ENCODE measurements at places on chromosomes 4 and X.

- no peak for DNase-seq
Measured at GRCh38 chr4:77248805-77249204, 91.8 kb downstream of the CCNG2 start.

DNA sequence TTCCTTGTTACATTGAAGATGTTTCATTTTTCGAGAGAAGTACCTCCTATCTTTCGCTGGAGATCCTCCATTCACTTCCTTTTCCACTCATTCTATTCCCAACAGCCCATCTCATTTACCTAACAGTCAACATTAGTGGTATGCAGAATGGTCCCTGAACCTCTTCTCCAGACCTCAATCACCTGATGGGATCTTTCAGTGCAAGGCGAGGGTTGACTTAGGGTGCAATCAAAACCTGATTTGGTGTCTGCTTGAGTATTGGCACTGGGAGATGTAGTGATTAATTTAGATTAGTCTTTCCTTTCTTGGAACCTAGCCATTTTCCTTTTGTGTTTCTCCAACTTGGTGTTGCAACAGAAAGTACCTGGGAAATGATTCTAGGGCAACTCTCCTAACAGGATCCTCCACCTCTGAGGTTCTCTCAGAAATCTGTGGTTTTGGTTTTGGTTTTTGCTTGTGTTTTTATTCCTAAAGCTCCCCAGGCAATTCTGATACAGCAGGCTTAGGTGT is 18.4 kb downstream of the DDX3X start:
- DNase-seq = no peak

DNA sequence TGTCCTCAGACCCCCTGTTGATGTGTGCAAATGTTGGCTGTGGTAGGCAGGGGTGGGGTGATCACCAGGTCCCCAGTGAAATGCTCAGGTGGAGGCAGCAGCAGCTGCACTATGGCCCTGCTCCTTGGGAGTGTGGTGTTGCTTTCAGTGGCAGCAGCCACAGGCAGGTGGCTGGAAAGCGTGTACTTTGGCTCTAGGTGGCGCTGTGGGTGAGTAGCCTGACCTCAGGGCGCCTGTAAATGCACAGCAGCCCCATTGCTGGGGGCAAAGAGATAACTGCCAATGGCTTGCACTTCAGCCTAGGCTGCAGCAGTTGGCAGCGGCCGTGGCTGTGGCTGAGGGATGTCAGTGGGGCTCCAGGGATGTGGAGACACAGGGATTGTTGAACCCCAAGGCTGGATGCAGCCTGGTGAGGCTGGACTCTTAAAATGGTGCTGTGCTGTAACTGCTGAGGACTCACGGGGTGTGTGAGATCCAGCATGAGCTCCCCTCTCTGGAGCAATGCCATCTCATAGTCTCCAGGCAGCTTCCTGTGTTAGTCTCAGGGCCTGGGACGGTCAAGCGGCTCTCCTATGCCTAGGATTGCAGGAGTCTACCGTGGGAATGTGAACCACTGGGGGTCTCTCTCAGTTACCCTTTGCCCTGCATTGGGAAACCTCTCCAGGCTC is 421.7 kb upstream of the HTR2C start:
- DNase-seq = no peak

DNA sequence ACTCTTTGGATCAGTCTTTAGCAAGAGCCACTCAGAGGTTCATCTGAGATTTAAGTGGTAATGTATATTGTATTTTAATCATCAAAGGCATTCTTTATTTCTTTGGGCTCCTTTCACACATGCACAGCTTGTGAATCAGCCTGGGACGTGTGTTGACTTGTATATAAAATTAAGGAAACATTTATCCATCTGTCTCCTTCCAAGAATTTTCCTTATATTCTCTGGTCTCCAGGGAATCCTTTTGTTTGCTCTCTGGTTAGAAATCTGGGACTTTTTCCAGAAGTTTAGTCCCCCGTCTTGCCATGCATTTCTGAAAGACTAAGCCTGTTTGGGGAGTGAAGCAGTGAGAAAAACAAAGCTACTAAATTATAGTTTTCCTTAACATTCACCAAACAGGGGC is 212.3 kb downstream of the DCAF12L2 start:
- DNase-seq = no peak

GRCh38 chr4:83455281-83456183 is at the start of the genes HELQ and MRPS18C:
Gene HELQ, minus strand, starts transcription at chr4:83455823. Its CDS starts 130 bp downstream, at chr4:83455693.
Gene MRPS18C, plus strand, starts transcription at chr4:83456058. Its CDS starts 20 bp downstream, at chr4:83456078.
- peak; percentile 88 for DNase-seq

GRCh38 chr4:36224972-36225903 is 19.1 kb downstream of the ARAP2 start:
- DNase-seq = no peak

- no peak for DNase-seq
Measured at GRCh38 chr4:158588285-158588684, 66.6 kb downstream of the RXFP1 start.

DNA sequence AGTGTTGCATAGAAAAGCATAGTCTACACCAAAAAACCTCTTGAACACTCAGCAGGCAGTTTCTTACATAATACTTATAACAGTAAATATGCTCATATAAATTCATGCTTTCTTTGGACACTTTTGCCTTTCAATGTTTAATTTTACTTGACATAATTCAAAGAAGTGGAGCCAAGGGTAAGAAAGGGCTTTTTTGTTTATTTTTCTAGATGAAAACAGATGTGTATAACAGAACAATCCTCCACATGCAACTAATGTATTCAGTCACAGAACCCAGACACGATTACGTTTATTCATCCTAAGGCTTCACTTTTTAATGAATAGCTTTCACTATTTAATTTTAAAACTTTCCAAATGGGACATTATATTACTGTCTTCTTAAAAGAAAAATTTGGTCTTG is 58.0 kb upstream of the PTPN13 start:
- DNase-seq = no peak

- DNase-seq = no peak
Measured at GRCh38 chrX:136658151-136658550, 10.2 kb downstream of the CD40LG start.

GRCh38 chrX:97787849-97788248 is 904.1 kb downstream of the RPA4 start:
- DNase-seq = no peak

GRCh38 chr4:71300964-71301363 is 37.9 kb upstream of the SLC4A4 start:
- no peak for DNase-seq

GRCh38 chrX:21171181-21171580 is 203.0 kb upstream of the CNKSR2 start:
- no peak for DNase-seq

DNA sequence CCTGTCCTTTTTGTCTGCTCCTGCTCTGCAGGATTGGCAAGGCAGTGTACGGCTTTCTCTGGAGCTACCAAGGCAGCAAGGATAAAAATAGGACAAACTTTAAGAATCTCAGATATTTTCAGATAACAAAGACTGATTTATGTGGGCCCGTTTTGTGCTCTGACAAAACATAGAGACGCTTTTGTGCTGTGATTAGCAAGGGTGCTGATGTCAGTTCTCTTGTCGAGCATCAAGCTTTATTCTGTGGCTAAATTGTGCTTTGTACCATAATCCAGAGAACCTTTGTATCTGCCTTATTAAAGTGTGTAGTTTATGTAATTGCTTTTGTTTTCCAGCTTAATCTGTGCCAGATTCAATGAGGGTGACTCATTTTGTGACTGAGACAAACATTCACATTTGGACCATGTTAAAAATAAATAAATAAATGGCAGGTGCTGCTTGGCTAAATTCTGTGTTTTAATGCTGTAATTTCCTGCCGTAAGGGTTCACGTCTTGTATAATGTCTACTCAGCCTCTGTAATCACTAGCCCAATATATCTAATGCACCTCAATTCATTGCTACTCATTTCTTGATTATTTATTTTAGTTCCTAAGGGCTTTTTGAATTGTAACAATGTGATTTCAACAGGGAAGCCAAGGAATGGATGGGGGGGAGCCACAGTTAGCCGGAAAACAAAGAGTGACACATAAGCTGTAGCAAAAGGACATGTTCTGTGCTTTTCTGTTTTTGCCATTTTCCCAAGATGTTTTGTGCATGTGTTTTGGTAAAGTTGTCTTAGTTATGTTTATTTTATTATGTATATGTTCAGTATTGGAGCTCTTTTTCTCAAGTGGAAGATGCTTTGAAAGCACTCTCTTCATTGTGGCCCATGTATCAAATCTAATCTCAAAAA is 75.1 kb downstream of the GAB1 start:
- DNase-seq = no peak

DNA sequence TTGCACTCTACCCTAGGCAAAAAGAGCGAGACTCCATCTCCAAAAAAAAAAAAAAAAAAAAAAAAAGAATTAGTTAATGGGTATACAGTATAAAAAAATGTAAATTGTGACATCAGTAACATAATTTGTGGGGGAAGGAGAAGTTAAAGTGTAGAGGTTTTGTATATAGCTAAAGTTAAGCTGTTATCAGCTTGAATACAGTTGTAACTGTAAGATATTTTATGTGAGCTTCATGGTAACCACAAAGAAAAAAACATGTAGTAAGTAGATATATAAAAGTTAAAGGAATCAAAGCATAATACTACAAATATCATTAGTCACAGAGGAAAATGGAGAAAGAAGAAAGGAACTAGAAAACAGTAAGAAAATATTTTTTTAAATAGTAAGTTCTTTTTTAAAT is 53.2 kb upstream of the EPGN start:
- DNase-seq = no peak

DNA sequence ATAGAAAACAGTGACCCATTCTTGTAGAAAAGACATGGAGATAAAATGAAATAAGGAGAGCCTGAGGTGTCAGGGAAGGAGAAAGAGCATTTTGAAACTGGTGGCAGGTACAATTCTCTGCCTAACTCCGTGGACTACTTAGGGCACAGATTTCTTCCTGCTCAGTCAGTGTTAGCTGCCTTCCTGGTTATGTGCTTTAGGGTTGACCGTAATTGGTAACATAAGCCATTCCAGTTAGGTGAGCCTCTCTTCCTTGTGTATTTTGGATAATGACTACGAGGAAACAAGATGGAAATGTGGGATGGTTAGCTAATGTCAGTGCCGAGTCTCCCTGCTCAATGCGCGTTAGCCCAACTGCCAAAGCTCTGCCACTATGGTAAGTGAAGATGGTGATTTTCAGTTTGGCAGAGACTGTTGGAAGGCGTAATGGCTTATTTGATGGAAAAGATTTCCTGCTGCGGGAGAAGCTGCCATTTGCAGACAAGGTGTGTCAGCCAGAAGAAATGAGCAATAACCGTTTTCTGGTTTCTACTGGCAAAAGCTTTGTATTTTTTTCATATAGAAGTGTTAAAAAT is 174.1 kb downstream of the CBR4 start:
- no peak for DNase-seq

GRCh38 chrX:70264784-70265183 is 3.4 kb upstream of the ARR3 start:
- DNase-seq = no peak

- no peak for DNase-seq
Measured at GRCh38 chr4:12692815-12693214, 791.3 kb downstream of the RAB28 start.

DNA sequence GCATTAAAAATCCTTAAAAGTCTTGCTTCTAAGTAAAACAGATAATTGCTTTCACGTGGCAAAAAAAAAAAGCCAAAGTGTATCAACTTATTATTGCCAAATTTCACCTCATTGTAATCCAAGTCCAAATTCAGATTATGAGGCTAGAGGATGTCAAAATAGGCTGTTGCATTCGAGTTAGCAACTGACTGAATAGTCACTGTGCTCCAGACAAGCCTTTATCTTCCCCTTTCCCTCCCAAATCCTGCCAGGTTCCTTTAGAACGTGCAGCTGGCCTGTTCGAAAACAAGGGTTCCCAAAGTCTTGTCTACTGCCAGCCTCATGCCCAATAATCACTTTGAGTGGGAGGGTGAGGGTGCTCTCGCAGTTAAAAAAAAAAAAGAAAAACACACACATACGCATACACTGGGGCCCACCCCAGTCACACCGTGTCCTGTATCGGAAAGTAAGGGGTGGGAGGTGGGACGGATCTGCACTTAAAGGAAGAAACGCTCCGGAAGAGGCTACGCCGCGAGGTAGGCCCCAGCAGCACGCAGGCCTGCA is 603 bp downstream of the MAD2L1 start:
- DNase-seq = no peak

DNA sequence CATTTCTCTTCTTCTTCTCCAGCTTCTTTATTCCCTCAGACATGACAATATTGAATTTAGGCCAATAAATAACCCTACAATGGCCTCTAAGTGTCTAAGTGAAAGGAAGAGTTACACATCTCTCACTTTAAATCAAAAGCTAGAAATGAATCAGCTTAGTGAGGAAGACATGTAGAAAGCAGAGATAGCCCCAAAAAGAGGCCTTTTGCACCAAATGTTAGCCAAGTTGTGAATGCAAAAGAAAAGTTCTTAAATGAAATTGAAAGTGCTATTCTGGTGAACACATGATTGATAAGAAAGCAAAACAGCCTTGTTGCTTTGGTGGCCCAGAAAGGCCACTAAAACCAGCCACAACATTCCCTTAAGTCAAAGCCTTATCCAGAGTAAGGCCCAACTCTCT is 146.2 kb upstream of the HHIP start:
- DNase-seq = no peak

DNA sequence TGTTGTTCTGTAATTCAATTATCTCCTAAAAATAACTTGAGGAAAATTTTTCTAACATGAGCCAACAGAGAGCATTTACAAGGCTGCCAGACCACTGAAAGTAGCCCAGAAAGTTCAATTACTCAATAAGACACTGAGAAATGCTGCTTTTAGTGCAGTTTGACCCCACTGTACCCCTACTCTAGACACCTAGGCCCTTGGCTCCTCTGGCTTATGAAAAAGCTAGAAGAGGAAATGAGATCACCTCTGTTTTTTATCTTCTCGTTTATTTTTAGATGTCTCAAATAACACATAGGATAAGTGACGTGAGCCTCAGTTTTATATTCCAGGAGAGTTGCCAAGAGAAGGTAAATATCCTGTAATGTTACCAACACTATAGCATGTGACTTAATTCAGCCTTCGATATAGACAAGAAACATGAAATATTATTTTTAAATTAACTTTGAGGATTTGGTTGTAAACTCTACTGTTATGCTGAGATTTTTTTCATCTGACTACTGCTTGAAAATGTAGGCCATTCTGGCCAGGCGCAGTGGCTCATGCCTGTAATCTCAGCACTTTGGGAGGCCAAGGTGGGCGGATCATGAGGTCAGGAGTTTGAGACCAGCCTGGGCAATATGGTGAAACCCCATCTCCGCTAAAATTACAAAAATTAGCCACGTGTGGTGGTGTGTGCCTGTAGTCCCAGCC is 24.4 kb downstream of the TNIP3 start:
- no peak for DNase-seq

- no peak for DNase-seq
Measured at GRCh38 chr4:6017030-6017429, 1.2 kb downstream of the C4orf50 start.

DNA sequence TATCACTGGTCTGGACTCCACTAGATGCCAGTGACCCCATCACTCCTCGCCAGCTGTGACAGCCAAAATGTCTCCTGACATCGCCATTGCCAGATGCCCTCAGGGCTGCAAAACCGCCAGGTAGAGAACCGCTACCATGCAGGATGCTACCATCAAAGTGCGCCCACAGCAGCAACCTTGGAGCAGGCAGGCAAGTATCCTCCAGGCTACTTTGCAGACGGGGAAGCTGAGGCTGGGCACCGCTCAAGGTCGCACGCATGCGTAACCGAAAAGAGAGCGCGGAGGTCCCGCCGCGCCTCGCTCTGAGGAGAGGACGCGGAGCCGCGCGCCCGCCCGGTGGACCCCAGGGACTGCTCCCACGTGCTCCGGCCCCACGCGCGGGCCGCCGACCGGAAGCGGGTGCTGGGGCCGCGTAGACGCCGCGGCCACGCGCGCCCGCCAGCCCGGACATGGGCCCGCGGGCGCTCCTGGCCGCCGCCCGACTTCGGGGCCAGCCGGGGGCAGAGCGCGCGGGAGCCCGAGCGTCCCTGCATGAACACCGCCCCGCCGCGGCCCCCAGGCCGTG is at the start of gene STS:
Gene STS (plus strand): TSS at position 300 of the 565 bp plus-strand sequence. CDS start 105,488 bp downstream, outside the sequence.
- DNase-seq = peak; percentile 33

GRCh38 chr4:150699599-150699998 is 117.6 kb downstream of the MAB21L2 start:
- no peak for DNase-seq
